ENCODE measurements at places on chromosomes 5 and 9.

- DNase-seq, result no peak
Observed at GRCh38 chr5:59187857-59188256, 605.0 kb downstream of the RAB3C start.

GRCh38 chr9:21591221-21592062 is 109.3 kb upstream of the IFNE start:
- no peak for DNase-seq

- DNase-seq, result no peak
Observed at GRCh38 chr5:145205546-145205945, 629.6 kb downstream of the PRELID2 start.

- no peak for DNase-seq
Observed at GRCh38 chr9:94168203-94169000, 84.1 kb downstream of the PTPDC1 start.

DNA sequence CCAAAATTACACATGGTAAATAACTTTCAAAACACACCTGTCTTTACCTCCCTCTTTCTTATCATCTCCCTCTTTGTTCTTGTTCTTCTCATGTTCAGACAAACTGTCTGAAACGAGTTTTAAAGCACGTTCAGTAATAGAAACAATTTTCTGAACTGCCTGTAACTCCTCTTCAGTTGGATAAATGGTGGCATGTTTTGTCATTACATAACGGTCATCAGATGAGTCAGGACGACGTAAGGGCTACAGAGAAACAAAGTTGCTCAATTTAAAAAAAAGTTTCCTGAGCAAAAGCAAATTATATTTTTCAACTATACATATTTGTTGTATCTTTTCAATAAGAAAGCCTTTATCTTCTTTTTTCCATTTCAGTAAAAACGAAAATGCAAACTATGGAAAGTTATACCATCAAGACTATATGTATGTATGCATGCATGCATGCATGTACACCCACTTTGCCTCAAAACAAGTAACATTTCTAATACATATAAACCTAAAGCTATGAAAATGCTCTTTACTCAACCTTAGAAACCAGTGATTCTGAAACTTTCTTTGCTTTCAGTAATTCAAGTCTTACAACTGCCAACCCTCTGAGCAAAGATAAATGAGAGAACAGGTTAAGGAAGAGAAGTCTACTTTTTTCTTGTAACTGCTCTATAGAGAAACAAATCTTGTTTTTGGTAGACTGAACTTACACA is 56.0 kb downstream of the ZFR start:
- DNase-seq, result no peak

- DNase-seq, result no peak
Observed at GRCh38 chr5:57434227-57434640, 48.4 kb downstream of the ACTBL2 start.

DNA sequence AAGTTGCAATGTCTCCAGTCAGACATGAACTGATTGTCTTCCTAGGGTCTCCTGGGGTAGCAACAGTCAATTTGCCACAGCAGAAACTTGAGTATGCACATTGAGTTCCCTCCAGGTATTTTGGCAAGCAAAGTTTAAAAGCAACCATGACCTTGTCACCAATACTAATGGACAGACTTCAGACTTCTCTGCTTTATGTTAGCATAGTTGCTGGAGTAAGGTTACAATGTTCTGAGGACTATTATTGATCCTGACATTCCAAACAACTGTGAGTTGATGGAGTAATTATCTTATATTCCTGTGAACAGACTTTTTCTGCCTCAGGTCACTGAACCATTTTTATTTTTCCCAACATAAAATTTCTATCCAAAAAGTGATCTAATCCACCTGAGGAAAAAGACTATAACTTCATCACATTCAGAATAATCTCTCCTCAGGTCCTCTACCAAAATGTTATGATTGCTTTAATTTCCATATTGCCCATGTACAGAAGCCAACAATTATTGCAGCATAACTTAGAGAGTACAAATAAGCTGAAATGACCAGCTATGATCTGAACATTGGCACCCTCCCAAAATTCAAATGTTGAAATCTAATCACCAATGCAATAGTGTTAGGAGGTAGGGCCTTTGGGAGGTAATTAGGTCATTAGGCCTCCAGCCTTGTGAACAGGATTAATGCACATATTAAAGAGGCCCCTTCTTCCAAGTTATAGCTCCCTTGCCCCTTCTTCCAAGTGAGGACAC is 228.3 kb downstream of the PDE4D start:
- no peak for DNase-seq

GRCh38 chr9:109238125-109238524 is 71.1 kb upstream of the FRRS1L start:
- DNase-seq, result no peak

DNA sequence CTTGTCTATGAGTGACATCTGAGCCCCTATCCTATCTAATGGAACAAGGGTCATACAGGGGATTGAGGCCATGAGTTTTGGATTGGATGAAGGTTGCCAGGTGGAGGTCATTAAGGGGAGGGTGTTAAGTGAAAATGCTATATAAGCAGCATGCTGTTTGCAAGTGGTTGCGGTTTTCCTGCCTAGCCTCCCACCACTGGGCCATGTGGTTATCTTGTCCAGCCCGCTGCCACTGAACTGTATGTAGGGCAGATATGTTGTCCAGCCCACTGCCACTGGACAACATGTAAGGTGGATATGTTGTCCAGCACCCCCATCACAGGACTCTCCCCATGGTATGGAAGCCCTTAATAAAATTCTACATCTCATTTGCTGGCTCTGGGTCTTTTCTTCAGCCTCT is 200.0 kb downstream of the FGF10 start:
- DNase-seq, result no peak

DNA sequence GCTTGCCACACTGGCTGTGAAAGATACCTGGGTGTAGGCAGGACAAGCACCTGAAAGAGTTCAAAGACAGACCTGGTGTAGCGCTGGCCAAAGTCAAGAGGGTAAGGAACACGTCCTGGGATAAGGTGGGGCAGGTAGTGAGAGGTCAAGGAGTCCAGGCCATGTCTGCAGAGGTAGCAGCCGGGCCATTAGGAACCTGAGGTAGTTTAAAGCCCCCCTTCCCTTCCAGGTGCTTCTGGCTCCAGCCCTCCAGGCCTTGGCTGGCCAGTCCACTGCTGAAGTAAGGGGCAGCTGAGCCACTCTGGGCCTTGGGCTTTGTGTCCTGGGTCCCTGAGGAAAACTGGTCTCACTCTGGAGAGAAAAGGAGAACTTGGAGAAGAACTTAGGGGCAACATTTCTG is 13.9 kb upstream of the NR5A1 start:
- no peak for DNase-seq

- DNase-seq, result no peak
Observed at GRCh38 chr9:91259162-91259561, 102.6 kb downstream of the AUH start.

GRCh38 chr5:129135633-129136032 is 41.1 kb downstream of the ISOC1 start:
- DNase-seq, result no peak

DNA sequence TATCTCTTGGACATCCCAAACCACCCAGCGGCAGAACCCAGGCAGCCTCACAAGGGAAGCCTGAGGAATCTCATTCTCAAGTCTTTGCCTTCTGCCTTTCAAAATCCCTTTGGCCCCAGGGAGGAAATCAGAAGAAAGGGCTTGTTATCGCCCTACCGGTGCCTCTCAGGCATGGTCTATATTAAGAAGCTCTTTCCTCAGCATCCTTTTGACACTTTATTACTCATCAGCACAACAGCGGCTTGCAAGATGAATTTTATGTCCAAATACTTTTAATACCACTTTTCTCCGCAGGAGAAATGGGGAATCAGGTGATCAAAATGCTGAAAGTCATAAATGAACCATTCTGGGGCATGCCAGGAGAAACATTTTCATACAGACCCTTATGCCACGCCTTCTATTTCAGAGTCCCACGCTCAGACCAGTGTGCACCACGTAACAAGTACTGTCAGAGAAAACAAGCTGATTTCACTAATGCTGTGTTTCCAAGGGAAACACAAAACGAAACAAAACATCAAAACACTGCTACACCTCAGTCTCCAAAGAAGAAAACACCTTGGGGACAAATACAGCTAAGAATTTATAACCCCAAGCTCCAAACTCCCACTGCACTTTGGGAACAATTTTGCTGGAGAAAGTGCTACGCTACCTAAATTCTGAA is 30.0 kb downstream of the RAPGEF1 start:
- no peak for DNase-seq

- DNase-seq, result no peak
Observed at GRCh38 chr9:69811351-69811868, 9.2 kb upstream of the CFAP95 start.

DNA sequence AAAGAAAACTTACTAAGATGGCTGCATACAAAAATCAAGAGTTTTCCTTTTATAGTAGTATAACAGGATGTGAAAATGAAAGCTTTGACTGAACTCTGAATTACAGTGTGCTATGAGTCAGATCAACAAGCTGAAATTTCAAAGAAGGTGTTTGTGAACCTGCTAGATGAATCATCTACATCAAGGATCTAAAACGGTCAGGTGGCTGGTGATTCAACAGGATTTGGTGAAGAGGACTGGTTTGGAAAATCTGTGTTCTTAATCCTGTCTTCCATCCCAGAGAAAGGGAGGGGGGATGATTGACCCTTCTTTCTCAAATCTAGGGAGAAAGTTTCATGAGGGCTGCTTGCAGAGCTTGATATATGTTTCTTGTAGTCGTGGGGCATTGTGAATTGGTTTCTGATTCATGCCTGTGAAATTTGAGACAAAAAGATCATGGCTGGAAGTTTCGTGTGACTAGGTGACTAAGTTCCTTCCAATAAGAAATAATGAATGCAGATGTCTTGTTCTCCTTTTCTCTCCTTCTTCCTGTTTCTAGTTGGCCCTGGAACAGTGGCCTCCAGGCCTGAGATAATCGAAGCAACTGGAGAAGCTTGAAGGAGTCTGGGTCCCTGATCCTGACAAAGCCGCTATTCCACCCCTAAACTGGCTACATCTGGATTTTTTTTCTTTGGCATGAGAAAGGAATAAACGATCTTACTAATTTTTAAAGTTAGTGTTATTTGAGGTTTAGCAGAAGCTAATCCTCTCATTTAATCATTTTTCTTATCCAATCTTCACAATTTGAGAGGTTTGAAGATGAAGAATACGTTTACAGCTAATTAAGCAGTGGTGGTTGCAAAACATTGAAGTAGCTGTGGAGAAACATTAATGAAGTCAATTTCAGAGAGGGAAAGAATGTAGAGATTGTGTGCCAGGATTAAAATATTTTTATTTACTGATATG is 67.2 kb downstream of the MRPS30 start:
- DNase-seq, result no peak

GRCh38 chr9:120569556-120569955 is 10.4 kb downstream of the CDK5RAP2 start:
- no peak for DNase-seq

DNA sequence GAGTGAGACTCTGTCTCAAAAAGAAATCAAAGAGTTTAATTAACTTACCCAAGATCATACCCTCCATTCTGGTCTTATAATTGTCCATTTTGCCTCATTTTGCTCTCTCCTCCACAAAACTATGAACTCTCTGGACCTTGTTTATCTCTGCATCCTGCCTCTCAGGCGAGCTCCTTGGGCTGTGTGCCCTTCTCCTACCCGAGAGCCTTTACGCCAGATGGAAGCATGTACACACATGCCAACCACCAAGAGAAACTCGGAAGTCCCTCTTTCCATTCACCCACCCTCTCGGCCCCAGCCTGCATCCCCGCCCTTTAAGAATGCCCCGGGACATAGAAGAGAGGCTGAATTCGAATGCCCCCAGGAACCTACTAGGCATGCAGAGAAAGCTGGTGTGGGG is 25.9 kb downstream of the CPLX2 start:
- no peak for DNase-seq

- DNase-seq, result no peak
Observed at GRCh38 chr5:87195616-87196015, 72.1 kb upstream of the RASA1 start.

- DNase-seq, result no peak
Observed at GRCh38 chr5:173025651-173026050, 30.5 kb upstream of the CREBRF start.

GRCh38 chr9:1775230-1775629 is 239.9 kb upstream of the SMARCA2 start:
- DNase-seq, result no peak

DNA sequence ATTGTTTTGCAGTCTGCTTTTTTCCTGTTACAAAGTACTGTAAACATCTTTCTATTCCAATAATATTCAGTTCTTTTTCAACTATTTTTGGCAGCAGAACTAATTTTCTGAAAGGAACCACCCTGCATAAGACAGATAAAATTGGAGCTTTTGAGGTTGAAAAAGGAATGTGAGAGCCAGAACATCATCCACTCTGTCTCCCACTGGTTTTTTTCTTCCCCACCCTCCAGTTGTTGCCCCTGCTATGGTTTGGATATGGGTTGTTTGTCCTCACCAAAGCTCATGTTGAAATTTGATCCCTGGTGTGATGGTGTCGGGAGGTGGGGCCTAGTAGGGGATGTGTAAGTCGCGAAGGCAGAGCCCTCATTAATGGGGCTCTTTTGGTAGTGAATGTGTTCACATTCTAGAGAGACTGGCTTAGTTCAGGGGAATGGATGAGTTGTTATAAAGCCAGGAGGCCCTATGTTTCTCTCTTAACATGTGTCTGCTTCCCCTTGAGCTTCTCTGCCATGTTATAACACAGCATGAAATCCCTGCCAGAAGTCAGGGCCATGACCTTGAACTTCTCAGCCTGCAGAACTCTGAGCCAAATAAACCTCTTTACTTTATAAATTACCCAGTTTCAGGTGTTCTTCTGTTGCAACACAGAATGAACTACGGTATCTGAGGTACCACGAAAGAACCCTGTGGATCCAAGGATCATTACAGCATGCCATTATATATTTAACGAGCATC is 34.8 kb upstream of the MAST4 start:
- peak; percentile 18 for DNase-seq

GRCh38 chr5:126120939-126121338 is 302.3 kb upstream of the GRAMD2B start:
- DNase-seq, result no peak

- no peak for DNase-seq
Observed at GRCh38 chr9:77236693-77237092, 59.4 kb downstream of the VPS13A start.

- DNase-seq, result peak; percentile 46
Observed at GRCh38 chr5:180090769-180091546, 19.4 kb upstream of the RNF130 start.

DNA sequence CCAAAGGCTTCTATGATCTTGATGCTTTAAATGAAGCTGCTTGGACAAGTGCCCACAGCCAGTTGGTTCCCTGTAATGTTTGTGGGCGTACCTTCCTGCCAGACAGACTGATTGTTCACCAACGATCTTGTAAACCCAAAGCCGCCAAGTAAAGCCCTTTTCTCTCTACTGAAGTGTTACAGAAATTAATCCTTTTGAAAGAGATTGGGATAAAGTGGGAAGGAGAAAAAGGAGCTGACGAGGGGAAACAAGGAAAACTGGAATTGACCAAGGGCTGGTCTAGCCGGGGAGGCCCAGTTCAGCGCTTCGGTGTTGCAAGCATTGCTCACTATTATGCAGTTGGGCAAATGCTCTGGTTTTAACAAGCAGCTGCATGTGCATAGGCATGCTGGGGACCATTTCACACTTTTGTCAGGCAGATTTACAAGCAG is 53.2 kb downstream of the ZNF474 start:
- peak; percentile 25 for DNase-seq

Data from testis (tissue), 5 donors.